ENCODE measurements at places on chromosomes 2 and 18.

- no peak for DNase-seq
Measured at GRCh38 chr18:36901277-36901701, 72.4 kb downstream of the KIAA1328 start.

GRCh38 chr2:168434146-168434545 lies 21.9 kb upstream of the CERS6 start:
- DNase-seq: no peak

DNA sequence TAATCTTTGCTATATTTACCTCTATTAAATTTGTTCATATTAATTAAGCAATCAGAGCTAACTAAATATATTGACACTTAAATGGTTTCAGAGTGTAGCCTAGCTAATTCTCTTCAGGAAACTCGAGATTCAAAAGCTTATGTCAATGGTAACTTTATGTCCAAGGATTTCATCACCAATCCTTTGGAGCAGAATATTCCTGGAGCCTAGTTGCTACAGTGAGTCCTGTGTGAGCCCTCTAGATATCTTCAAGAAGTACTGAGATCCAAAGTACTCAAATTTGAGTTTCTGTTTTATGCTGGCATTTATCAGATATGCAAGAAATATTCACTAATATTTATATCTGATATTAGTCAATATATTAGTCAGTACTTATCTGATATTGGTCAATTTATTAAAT lies 31.3 kb downstream of the DTNA start:
- DNase-seq: no peak

- no peak for DNase-seq
Measured at GRCh38 chr2:153235516-153235915, 243.0 kb downstream of the RPRM start.

All from esophagus squamous epithelium (tissue), 5 donors.